ENCODE measurements at places on chromosomes 7 and 10. TPM values are rescaled to one million over a fixed set of nuclear protein-coding genes. Genes with fewer than 3 reads are reported as not detected.
A peak's percentile ranks its signal among the peaks of the same experiment; 100 is the strongest.

GRCh38 chr7:150793569-150794238 is 6.5 kb downstream of the TMEM176B start:
- no peak for DNase-seq

GRCh38 chr7:140267381-140268226 is 90.8 kb upstream of the KDM7A start:
- DNase-seq: no peak

DNA sequence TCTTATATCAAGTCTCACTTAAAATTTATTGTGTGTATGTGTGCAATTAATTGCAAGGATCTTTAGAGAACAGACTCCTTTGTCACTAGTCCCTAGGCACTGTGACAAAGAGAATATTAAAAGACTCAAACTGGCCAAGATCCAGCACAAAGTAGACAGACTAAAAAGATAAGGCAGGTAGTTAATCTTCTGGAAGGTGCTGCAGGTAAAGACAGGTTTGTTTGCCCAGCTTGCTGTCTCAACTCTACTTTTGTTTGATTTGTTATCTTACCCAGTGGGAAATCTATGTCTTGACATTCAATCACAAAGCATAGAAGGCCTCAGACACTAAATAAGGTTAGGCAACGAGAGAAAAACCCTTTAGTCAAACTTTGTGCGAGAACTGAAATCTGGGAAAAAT is 807.9 kb upstream of the LRRN3 start:
- no peak for DNase-seq

DNA sequence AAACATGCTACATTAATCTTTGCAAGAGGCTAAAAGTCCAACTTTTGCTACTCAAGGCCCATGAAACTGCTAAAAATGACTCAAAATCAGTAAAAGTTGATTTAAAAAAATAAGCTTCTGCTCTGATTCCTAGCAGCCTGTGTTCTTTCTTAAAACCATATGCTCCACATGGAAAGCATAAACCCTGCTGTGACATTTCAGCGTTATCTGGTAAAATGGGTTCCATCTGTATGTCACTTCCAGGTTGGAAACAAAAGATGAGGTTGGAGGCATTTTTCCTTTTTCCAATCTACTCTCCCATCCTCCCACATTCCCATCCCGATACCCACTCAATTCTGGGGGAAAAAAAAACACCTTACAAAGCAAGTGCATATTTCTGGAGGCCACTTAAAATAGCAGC is 439.5 kb downstream of the NEBL start:
- DNase-seq: no peak

- DNase-seq: peak; percentile 48
These were observed 341.7 kb upstream of the SMIM30 start for GRCh38 chr7:113460067-113460466.

CDC14C gene
- total RNA-seq: 0.05 TPM

DPY19L1 gene
- 52.3 TPM for total RNA-seq

All from renal cortical epithelial cell (primary cell).